Activated naive CD4-positive, alpha-beta T cell treated with anti-CD3 and anti-CD28 coated beads, Interleukin-2, amount 50 U/mL, for 72 hours (primary cell): ENCODE measurements at places on chromosomes 5 and 9.

GRCh38 chr5:123752552-123753179 is 240.7 kb downstream of the CSNK1G3 start:
- DNase-seq: no peak

DNA sequence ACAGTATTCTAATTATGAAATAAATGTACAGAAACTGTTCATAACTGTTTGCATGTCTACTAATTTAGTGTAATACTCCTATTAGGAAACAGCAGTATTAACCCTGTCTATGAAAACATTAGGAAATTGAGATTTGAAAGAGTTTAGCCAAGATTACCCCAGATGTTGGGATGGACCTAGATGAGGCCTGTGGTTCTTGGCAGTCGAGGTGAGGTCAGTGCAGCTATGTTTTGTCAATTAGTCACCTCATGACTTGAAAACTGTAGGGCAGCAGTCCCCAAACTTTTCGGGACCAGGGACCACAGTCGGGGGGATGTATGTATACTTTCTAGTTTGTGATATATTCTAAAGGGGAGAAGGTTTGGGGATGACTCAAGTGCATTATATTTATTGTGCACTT is 4.7 kb downstream of the LNPEP start:
- DNase-seq: no peak

- no peak for DNase-seq
These were observed 8.8 kb downstream of the SPACA9 start for GRCh38 chr9:132887181-132888120.

DNA sequence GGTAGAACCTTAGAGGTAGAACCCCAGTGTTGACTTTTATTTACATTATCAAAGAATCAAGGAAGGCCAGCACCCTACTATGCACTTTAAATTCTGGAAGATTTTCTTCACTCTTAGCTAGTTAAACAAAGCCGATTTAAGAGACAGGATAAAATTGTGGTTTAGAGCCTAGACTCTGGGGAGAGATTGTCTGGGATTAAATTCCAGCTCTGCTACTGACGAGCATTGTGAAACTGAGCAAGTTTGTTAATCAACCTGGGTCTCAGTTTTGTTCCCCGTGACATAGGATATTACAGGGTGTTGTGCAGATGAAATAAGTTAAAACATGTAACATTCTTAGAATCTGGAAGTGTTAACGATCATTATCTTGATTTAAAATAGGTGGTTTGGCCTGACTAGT is 83.5 kb downstream of the FEM1C start:
- DNase-seq: no peak

- no peak for DNase-seq
These were observed 43.1 kb upstream of the TTC39B start for GRCh38 chr9:15349892-15350761.

DNA sequence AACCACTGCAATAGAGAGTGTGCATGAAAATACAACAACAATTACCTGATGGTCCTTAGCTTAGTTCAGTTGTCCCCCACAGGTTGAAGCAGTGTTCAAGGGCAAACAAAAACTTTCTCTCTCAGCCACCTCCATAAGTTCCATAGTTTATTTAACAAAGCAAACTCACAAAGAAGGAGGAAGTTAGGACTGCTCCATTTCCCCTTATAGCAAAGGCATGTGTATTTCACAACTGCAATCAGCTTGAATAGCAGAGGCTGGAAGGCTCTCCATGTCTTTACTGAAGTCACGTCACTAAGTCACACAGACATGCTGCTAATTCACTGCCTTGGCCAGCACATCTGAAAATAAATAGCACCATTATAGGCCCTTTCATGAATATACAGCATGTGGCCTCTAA is 43.3 kb downstream of the DOCK8 start:
- no peak for DNase-seq

GRCh38 chr5:147450606-147451005 is 59.3 kb downstream of the DPYSL3 start:
- DNase-seq: no peak

- no peak for DNase-seq
These were observed 7.0 kb upstream of the CDC20B start for GRCh38 chr5:55180016-55180415.
